ENCODE measurements at places on chromosomes 11 and 22.

GRCh38 chr22:36472689-36473088 is 8.8 kb downstream of the TXN2 start:
- DNase-seq = no peak

DNA sequence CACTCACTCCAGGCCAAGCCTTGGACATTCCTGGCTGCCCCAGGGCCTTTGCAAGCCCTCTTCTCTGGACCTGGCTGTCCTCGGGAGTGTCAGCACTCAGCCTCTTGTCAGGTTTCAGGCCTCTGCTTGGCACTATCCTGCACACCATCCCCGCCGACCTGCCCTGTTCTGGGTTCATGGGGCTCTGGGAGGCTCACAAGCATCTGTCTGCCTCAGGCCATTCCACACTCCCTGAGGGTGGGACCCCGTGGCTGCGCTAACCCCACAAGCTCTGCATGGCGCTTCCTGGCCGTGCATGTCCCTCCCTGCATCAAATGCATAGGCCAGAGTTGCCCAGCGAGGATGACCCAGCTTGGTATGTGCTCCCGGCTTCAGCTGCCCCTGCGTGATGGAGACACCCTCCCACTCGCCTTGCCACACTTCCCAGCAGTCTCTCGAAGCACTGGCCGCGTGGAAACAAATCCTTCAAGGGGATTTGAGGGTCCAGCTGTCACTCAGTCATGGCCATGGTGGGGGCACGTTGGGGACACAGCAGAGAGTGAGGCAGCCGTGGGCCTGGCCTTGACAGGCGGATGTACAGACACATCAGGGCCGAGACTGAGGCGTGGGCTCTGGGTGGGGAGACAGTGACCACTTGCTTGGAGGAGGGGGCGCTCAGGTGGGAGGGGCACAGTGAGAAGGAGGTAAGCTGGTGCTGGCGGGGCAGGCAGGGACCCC is 87.3 kb downstream of the KCNQ1 start:
- no peak for DNase-seq

GRCh38 chr11:75547617-75548058 is 14.4 kb upstream of the SERPINH1 start:
- DNase-seq = no peak

DNA sequence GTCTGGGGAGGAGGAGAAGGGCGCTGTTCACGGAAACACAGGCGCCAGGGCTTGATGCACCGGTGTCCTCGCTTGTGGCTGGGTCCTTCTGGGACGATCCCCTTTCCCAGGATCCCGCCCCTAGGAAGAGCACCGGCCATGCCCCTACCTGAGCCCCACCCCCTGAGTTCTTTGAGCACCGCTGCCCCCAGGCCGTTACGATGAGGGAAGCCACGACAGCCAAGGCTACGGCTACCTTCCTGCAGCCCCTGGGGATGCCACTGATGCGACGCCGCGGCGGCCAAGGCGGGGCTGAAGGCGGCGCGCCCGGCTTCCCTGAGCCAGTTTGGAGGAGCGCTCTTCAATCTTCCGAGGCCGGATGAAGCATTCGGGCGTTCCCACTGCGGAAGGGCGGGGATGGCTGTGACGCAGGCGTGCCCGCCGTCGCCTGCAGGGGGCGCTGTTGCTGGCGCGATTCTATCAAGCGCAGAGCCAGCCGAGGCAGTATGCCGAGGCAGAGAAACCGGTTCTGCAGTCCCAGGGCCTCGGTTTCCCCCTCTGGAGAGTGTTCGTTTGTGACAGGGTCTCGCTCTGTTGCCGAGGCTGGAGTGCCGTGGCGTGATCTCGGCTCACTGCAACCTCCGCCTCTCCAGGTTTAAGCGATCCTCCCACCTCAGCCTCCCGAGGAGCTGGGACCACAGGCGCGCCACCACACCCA is 9.7 kb upstream of the NEFH start:
- peak; percentile 78 for DNase-seq
